ENCODE measurements at places on chromosomes 5 and 9.

DNA sequence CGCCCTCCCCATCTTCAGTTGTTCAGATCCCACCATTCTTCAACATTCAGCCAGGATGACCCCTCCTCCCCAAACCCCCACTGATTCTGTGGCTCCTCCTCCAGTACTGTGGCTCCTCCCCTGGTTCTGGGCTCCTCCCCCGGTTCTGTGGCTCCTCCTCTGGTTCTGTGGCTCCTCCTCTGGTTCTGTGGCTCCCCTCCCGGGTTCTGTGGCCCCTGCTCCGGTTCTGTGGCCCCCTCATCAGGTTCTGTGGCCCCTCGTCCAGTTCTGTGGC, 32.8 kb downstream of the C5orf15 start:
- no peak for DNase-seq

DNA sequence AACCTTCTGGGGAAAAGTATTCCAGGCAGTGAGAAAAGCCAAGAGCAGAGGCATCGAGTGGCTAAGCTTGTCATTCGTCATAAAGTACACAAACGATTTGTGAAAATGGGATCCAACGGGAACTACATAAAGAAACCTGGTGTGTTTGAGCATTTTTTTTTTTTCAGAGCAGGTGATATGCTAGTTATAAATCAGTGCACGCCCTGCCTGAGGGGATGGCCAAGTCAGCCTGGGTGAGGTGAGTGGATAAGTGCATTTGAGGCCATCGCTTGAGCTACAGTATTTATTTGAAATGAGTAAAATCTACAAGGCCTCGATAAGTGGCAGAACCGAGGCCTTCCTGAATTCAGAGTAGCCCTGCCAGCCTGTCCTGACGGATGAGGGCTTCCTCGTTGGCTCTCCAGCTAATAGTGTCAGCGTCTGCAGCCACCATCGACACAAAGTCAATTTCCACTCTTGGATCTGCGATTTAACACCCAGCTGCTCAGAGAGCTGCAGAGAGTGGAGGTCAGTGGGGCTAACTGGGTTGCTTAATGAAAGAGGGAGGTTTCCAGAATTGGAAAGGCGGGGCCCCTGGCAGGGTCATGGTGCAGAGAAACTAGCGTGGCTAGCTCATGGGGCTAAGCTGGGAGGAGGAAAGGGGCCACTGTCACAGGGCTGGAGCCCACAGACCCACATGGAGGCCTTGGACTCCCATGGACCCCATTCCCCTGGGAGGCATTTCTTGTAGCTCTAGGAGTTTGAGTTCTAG, 27.3 kb downstream of the PPARGC1B start:
- DNase-seq = no peak

DNA sequence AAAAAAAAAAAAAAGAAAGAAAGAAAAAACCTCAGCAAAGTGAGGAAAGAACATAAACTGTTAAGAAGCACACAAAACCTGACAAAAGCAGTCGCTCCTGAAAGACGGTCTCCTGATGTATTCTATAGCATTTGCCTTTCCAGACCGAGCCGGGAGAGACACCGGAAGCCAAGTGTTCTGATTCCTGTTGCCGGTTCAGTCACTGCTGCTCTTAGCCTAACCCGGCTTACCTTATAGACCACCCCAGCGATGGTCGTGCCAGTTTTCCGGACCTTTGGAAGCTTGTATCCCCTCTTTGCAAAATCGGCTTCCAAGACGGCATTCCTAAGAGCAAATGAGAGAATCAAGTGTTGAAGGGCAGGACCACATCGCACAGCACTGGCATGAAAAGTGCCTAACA, 630 bp downstream of the PSMB7 start:
- DNase-seq = no peak

GRCh38 chr5:140551872-140552271, 4.4 kb downstream of the EIF4EBP3 start:
- no peak for DNase-seq

- no peak for DNase-seq
These were observed 386.1 kb downstream of the DNAH5 start for GRCh38 chr5:13558408-13558807.

DNA sequence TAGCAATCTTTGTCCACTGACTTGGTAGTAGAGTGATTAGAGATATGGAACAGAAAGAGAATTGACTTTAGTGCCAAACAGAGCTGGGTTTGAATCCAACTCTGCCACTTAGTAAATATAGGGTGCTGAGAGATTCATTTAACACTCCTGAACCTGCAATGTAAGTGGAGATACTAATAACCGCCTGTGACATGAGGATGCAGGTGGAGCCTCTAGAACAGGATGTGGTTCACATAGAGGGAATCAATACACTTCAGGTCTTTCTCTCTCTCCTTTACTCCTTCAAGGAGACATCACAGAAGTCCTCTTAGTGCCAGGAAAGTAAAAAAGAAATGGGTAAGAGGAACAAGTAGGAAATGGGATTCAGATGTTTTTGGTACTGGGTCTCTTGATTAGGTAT, 49.8 kb downstream of the TRPM3 start:
- no peak for DNase-seq

- no peak for DNase-seq
These were observed 48.2 kb upstream of the CTNNA1 start for GRCh38 chr5:138705007-138705406.

GRCh38 chr5:22050931-22051330, 802.2 kb downstream of the CDH12 start:
- no peak for DNase-seq

DNA sequence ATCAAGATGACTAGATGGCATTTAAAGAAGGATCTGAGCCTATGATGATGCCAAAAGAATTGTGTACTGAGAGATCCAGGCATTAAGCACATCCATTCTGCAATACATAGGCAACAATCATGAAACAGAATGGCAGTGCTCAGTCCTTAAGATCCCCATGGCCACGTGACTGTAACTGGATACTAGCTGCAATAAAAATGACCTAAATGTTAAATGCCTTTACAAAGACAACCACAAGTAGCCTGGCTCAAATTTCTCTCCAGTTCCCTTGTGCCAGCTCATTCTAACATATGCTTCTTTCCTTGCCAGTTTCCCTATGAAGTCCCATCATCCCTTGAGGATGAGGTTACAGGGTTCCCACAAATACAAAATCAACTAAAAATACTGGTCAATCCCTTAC, 148.3 kb upstream of the GHR start:
- no peak for DNase-seq

- DNase-seq = no peak
These were observed 294.3 kb upstream of the IRX1 start for GRCh38 chr5:3301306-3301705.

- no peak for DNase-seq
These were observed 89.1 kb downstream of the ACTL7B start for GRCh38 chr9:108766626-108767161.

DNA sequence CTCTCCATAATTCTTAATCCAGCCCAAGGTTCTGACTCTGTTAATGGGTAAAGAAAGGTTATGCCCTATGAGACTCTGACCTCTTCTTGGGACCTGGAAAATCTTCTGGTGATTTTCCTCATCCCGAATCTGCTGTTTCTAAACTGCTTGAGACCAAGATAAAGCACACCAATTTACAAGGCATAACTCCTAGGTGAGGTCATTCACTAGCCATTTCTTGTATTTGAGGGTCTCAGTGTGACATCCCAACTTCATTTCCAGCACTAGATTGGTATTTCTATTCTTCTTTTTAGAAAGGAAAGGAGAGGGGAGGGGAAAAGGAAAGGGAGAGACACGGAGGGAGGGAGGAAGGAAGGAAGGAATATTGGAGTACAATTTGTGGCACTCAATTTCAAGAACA, 51.6 kb downstream of the SLC1A1 start:
- DNase-seq = no peak

DNA sequence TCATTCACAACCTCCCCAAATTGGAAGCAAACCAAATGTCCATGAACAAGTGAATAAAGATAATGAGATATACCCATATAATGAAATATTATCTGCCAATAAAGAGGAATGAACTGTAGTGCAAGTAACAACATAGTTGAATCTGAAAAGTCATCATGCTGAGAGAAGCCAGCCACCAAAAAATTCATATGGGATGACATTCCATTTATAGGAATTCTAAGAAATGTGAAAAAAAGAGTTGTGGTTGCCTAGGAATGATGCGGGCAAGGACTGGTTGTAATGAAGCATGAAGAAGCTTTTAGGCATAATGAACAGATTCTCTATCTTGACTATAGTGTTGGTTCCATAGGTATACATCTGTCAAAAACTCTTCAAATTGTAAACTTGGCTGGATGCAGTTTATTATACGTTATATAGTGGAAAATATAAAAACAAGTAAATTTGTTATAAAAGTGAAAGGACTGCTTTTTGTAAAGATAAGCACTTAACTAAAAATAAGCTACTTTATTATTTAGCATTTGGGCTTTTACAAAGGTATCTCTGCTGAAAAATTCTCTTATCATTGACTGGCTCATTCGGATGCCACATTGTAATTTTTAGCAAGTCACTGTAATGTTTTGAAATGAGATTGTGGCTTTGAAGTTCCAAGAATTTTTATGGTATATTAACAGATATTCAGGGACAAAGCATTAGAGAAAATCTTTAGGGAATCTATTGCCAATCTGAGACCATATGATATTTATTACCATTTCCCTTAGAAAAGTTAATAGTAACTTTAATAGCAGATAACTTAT, 21.2 kb upstream of the TTC23L start:
- DNase-seq = no peak

GRCh38 chr9:2065704-2066103, 50.6 kb downstream of the SMARCA2 start:
- DNase-seq = no peak

DNA sequence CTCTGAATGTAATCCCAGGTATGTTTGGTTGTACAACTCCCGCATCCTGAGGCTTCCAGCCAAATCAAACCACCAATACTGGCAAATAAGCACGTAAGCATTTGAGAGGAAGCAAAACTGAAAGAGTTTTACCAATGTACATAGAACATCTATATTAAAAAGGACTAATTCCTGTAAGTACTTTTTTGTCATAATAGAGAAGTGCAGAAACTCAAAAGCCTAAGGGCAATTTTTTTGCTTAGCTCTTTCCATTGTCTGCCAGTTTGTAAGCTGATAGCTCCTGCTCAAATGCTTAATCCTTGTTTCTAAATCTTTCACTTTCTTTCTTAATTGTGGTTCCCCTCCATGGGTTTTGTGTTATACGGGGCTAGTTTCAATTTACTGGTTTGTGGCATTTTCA, 1151.8 kb downstream of the CDH12 start:
- no peak for DNase-seq

- peak; percentile 57 for DNase-seq
These were observed 3.7 kb upstream of the COL5A1 start for GRCh38 chr9:134637696-134638501.

- peak; percentile 72 for DNase-seq
These were observed 211.5 kb downstream of the PAPPA start for GRCh38 chr9:116365056-116365471.

DNA sequence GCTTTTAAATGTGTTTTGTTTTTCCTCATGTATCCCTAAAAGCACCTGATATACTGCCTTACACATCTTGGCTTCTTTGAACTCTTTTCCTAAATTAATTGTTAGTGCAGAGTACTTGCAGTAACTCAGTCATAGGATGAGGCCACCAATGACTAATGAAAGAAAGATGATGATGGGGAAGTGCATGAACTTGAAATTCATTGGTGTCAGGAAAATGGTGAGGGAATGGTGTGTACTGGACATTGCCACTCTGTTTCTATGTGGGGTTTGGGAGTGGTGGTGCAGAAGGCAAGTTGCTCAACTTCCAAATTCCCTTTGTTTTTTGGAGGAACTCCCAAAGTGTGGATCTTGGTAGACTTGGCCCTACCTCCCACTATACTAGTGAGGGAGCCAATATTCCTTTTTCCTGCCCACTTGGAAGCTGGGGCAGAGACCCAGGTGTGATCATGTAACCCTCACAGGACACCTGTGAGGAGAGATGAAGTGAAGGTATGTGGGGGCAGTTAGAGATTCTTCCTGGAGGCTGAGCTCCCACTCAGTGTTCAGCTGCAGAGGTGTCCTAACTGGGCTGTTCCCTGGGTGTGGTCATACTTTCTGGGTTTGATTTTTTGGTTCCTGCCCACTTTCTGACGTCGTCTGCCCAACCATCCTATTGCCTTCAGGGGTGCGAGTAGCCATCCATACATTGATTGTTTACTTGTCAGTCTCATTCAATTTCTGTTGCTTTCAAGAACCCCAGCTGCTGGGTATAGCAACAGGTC, 298.5 kb downstream of the MAST4 start:
- peak; percentile 69 for DNase-seq

DNA sequence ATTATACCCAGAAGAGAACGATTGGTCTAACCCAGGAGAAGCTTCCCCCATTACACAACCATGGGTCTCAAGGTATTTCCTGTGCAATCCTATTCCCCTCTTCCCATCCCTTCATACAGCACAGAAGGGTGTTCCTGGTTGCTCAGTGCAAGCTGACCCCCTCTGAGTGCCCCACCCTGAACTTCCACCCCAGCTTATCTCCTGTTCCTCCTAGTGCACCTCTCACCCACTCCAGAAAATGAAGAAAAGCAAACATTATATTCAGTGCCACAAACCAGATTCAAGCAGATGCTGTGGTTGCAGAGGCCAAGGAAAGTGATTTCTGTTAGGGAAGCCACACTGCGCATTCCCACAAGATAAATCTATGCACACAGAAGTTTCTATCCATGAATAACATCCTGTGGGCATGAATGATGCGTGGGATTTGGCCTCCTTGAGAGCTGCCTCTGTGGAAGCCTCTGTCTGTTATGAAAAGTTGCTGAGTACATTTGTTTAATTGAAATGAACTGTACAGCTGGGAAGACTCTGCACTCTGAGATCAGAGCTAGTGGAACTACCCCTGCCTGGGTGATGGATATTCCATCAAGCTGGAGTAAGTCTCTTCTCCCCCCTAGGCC, 2.2 kb upstream of the OR2S2 start:
- DNase-seq = peak; percentile 38

- DNase-seq = no peak
These were observed 93.8 kb downstream of the NXNL2 start for GRCh38 chr9:88628811-88629210.

DNA sequence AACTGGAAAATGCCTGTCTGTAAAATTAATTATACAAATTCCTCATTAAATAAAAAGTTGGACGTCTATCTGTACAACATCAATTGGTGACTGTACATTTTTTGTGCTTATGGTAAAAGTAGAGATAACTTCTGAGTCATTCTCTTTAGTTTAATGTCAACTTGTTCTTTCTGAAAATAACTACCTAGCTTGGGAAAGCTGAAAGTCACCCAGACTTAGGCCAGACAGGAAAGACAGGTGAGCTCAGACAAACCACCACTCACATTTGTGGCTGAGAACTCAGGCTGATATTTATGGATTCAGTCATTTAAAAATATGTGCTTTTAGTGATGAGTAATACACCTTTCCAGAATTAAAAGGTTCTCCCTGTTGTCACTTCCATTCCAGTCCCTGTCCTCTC, 31.9 kb upstream of the ENTREP1 start:
- DNase-seq = no peak
